ENCODE measurements at places on chromosomes 1 and 21.

DNA sequence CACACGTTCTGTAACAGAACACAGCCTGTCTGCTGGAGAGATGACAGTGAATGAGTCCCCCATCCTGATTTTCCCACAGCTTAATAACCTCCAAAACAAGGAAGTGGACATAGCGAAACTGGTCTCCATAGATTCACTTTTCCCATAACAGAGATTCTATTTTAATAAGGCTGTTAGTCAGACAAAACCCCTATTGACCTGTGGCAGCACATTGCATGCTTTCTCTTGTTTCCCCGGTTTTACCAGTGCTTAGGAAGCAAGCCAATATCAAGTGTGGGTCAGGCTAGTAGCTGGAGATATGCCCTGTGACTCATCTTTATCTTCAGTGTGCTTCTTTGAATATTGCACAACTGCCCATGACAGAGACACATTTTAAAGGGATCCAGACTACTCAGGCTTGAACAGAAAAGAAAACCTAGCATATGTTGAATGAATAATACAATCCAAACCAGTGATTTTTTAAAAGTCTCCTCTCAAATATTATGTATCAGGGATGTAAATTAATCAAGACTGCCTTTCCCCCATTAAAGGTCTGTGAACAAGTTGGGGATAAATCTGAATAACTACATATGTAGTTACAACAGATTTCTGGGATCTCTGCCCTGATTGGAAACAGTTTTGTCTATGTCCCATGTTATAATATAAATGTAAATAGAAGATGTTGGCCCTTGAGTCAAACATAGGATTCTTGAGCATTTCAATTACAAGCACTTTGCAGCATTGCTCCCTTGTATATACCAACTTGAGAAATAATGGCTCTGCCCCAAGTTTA, 11.9 kb upstream of the CLDN8 start:
- DNase-seq, result no peak

- DNase-seq, result no peak
These were observed 258.3 kb downstream of the ATG4C start for GRCh38 chr1:63042278-63042677.

DNA sequence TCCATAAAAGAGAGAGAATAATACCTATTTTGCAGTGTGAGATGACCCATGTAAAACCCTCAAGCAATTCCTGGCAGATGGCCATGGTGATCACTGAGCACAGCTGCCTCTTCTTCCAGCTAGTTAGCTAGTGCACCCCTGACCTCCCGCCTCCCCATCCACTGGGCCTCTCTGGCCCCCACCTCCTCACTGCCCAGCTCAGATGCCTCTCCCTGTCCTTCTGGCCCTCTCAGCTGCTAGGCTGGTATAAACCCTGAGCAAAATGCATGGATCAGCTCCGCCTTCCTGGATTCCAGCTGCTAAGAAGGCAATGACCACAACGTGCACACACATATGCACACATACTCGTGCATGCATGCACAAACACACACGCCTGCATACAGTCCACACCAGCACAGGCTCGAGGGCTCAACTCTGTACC, 117.2 kb downstream of the DMRTB1 start:
- DNase-seq, result no peak

DNA sequence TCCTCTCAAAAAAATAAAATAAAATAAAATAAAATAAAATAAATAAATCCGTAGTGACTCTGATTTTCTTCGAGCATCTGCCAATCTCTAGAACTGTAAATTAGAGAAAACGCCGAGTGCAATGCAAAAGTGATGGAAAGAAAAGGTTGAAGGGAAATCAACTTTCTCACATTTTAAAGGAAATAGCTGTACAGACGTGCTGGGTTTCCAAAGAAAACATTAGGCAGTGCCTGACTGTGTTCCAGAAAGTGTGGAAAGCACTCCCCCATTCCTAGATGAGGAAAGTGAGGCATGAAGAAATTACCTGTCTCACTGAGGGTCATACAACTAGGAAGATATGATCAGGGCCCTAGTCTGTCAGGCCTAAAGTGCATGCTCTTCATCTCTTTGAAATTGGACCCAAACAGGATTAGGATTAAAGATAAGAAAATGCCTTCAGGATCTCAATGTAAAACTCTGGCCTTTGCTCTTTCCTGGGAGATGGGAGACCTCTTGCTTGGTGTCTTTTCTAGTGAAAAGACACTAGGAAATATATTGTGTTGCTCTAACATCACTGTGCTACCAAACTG, 1.8 kb upstream of the PTPN14 start:
- DNase-seq, result no peak

DNA sequence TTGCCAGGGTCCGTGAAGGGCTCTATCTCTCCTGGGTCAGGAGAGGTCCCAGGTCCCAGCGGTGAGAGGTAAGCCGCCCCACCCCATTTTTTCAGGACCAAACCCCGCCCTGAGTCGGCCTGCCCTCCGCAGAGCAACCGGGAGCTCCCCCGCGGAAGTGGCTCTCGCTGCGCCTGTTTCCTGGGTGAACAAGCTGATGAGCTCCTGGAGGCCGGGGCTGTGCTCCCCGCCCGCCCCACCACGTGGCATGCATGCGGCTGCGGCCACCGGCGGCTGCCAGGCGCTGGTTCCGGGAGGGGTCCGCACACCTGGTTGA, 32.0 kb downstream of the ZBTB17 start:
- DNase-seq, result no peak

- no peak for DNase-seq
These were observed 1.9 kb downstream of the TMEM53 start for GRCh38 chr1:44672254-44672955.

DNA sequence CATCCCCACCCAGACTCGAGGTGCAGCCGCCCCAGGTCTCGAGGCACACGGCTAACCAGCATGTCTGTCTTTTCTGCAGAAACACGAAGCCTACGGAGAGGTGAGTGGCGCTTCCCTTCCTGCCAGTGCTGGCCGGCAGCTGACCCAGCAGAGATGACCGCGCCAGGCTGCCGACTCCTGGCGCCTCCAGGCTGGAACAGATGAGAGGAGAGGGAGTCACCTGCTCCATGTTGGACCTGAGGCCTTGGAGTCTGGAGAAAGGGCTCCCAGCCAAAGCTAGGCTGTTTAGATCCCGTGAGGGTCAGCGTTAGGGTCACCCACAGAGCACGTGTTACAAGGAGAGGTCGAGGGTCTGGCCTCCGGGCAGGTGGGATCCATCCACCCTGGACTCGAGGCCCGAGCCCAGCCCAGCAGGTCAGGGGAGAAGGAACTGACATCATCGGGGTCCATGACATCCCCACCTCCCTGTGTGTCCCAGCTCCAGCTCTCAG, 14.9 kb downstream of the COL6A2 start:
- no peak for DNase-seq

DNA sequence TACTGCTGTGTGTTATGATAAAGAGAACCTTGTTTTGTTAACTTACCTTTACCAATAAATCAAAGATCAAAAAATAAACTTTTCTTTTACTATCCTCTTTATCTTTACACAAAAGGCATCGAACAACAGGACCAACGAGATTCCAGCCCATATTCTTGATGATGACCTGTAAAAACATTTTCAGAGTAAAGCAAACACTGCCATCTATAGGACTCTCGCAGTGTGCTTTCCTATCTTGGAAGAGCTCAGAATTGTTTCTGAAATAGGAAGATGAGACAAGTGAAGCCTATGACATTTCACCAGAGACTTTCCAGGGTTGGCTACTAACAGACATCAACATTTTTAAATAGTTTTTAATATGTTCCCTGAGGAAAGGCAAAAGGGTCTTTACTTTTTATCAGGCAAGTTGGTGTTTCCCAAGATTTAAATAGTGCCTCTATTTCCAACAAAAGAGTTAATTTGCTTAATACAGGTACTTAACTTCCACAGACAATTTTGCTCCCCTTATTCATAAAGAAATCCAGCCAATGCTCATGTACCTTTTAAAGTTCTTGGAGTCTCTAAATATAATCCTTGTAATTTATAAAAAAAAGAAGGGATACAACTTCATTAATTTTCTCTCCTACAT, 7.3 kb downstream of the GLMN start:
- peak; percentile 66 for DNase-seq

DNA sequence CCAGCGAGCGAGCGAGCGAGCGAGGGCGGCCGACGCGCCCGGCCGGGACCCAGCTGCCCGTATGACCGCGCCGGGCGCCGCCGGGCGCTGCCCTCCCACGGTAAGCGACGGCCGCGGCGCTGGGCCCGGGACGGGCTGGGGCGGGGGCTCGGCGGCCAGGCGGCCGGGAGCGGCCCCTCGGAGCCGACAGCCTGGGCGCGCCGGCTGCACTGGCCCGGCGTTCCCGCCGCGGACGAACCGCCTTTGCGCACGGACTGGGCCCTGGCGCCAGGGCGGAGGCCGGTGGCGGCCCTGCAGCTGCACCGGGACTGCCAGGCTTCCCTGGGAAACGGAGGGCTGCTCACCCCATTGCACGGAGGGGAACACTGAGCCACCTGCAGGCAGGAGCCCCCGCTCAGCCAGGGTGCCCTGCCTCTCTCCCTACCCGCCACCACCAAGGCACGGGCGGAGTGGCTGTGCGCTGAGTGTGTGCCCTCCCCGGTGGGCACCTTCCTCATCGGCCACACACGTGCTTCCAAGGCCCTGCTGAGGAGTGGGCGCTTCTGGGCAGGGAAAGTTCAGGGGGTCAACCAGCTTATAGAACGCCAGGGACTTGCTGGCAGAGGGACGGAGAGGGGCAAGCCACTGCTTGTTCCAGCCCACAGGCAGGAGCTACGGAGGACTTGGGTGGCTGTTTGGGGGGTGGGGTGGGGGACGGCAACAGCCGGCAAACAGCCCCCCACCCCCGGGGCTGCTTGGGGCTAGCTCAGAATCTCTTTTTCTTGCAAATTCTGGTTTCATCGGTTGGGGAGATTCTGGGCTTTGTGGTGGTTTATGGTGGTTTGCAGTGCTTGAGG, 532 bp downstream of the CSF1 start:
- DNase-seq, result no peak

DNA sequence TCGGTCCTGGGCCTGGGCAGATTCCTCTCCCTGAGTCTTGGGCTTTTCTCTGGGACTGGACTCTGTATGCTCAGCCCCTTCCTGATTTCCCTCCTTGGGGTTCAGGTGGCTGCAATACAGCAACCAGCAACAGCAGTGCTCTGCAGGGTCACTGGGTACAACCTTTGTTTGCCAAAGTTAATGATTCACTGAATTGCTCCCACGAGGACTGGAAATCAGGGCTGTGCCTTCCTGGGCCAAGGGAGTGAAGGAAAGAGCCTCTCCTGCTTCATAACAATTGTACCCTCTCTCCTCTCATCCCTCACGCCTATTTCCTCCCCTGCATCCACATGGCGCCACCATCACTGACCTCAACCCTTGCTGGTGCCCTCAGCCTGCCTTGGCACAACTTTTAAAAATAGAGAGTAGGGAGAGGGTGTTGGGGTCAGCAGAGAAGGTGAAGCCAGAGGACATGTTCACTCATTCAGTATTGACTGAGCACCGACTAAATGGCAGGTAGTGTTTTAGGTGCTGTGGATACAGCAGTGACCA, 52.8 kb upstream of the GOLT1A start:
- no peak for DNase-seq

Data from midbrain (tissue), 1 donor.